Hindlimb muscle (tissue), 1 donor: ENCODE measurements at places on chromosomes 2 and 18.

- DNase-seq = no peak
Observed at GRCh38 chr2:179349670-179350303, 85.2 kb upstream of the SESTD1 start.

GRCh38 chr2:206112108-206112507 lies 26.1 kb upstream of the INO80D start:
- DNase-seq = no peak

DNA sequence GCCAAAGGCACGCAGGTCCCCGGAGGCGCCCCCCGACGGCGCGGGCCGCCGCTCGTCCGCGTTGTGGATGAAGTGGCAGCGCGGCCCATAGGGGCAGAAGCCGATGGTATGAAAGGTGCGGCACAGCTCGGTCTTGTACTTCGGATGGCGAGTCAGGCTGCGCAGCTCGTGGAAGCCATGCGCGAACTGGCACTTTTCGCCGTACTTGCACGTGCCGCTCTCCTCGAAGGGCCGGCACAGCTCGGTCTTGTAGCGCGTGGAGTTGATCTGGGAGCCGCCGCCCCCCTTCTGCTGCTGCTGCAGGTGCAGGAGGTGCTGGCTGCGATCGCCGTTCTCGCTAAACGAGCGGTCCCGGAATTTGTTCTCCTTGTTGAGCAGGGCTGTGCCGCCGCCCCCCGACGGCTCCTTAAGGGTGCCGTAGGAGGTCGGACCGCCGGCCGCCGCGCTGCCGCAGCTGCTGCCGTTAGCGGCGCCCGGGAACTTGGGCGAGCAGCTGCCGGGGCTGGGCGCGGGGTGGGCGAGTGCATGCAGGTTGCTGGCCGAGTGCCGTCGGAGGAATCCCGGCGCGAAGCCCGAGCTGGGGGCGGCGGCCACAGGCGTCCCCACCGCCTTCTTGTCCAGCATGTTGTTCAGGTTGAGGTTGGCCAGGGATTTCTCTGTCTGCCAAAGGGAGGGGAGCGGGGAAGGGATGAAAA lies 1.2 kb downstream of the ZFP36L2 start:
- peak; percentile 80 for DNase-seq

DNA sequence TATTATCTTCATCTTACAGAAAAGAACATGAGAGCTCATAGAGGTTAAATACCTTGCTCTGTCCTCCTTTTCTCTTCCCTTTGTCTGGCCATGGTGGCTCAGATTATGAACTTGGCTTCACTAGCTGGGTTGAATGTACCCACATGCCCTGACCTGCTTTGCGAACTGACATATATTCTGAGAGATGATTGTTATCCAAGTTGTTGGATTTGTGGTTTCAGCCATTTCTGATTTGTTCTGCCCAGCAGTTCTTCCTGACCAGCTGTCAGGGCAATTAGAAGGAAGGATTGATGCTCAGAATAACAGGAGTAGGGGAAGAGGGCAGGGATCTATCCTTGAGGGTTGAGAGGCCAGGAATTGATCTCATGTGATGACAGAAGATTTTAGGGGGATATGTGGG lies 236.8 kb upstream of the FAM98A start:
- DNase-seq = no peak

GRCh38 chr2:158154596-158154995 lies 52.9 kb downstream of the UPP2 start:
- DNase-seq = no peak

DNA sequence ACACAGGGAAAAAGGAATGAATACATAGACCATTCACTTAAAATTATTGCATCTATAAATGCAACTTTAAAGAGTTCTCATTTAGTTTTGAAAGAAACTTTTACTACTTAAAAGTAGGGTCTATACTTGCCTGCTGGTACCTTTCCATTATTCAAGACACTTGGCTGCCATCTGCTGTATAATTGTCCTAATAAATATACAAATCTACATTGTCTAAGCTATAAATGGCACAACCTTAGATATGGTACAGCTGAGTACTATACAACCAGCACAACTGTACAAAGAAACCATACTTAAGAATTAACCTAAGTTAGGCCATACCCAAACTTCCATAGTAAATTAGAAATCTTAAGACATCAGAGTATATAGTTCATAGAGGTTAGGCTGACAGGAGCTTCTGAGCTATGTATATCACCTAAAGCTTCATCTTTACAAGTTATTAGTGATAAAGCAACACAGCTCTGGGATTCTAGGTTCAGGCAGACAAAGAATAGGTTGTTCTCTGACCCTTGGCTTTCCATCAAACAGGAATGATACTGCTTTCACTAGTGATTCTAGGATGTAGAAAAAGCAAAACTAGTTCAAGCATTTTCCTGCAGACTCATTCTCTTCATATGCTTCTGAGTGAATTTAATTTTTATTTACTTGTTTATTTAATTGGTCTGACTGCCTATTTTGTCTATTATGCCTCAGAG lies 22.1 kb downstream of the EXOC6B start:
- no peak for DNase-seq

GRCh38 chr2:206920951-206921350 lies 18.4 kb upstream of the CPO start:
- no peak for DNase-seq

- no peak for DNase-seq
Observed at GRCh38 chr18:66461344-66461743, 142.5 kb downstream of the CDH19 start.

GRCh38 chr18:24616653-24617052 lies 156.2 kb downstream of the HRH4 start:
- DNase-seq = no peak

GRCh38 chr2:201452922-201453643 lies 1.5 kb downstream of the STRADB start:
- no peak for DNase-seq

- DNase-seq = no peak
Observed at GRCh38 chr2:62504657-62505056, 1.3 kb downstream of the TMEM17 start.

DNA sequence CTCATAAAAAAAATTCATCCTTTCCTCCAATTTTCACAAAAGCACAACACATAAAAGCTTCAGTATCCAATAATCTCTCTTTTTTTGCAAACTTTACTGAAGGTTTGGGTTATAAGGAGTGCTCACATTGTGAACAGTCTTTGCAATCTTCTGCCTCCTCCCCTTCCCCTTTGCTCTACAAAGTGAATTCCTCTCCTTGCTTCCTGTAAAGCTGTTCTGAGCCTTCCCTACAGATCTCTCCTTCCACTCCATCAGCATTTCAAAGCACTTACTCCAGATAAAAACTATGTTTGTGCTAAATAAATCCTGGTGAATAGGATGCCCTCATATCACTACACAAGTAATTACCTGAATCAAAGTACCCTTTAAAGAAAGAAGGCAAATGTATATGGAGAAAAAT lies 4.6 kb upstream of the PDK1 start:
- no peak for DNase-seq

DNA sequence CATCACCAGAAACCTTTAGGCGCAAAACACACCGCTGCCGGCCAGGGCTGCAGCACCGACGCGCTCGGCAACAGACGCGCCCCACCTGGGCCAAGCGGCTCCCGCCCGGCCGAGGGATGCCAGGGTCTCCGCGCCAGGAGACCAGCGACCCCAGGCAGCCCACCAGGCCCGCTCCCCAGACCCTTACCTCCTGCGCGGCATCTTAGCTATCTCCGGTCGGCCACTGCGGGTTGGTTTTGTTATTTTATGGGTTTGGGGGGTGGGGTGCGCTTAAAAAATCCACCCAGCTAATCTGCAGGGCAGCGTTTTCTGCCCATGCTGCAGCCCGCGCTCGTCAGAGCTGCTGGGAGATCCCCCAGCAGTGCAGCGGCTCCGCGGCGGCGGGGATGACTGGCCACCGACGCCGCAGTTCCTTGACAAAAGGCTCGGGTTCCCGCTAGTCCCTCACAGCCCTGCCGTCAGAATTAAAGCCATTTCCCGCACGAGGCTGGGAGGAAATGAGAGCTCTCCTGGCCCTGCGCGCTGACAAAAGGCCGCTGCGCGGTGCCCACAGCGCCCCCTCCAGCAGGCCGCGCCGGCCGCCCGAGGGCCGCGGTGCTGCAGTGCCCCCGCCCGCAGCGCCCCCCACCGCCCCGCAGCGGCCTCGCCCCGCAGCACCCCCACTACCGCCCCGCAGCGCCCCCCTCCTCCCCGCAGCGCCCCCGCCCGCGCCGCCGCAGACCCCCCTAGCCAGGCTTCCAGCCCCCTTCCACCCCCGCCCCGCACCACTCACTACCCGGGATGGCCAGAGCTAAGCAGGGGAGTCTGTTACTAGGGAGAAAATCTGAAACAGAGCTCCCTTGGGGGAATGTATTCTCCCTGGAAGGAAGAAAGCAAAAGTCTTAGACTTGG lies at the start of gene ADD2:
Gene ADD2, minus strand, starts transcription at position 502 of the 891 bp plus-strand sequence. CDS start 61,792 bp downstream, outside the sequence.
- DNase-seq = peak; percentile 49

GRCh38 chr2:179749210-179749609 lies 112.2 kb downstream of the ZNF385B start:
- DNase-seq = no peak

- peak; percentile 14 for DNase-seq
Observed at GRCh38 chr2:118490330-118490729, 357.1 kb downstream of the EN1 start.

- DNase-seq = no peak
Observed at GRCh38 chr2:178473931-178474330, 4.5 kb downstream of the FKBP7 start.

- peak; percentile 42 for DNase-seq
Observed at GRCh38 chr18:55794288-55795052, 206.5 kb upstream of the TCF4 start.

DNA sequence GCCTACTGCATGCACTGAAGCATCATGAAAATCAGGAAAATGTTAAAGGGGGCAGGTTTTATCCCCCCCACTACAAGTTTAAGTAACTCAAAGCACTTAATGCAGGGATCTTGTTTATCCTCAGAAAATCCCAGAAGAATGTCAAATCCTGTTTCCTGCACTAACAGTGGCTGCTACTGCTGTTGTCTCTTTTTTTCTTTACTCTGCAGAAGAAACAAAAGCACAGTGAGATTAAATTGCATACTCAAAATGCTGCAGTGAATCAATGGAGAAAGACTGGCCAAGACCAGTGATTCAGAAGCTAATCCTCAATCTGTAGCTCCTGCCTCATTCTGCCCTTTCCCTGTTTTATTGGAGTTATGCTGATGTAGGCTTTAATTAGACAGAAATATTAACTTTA lies 332.3 kb upstream of the FIGN start:
- DNase-seq = no peak

DNA sequence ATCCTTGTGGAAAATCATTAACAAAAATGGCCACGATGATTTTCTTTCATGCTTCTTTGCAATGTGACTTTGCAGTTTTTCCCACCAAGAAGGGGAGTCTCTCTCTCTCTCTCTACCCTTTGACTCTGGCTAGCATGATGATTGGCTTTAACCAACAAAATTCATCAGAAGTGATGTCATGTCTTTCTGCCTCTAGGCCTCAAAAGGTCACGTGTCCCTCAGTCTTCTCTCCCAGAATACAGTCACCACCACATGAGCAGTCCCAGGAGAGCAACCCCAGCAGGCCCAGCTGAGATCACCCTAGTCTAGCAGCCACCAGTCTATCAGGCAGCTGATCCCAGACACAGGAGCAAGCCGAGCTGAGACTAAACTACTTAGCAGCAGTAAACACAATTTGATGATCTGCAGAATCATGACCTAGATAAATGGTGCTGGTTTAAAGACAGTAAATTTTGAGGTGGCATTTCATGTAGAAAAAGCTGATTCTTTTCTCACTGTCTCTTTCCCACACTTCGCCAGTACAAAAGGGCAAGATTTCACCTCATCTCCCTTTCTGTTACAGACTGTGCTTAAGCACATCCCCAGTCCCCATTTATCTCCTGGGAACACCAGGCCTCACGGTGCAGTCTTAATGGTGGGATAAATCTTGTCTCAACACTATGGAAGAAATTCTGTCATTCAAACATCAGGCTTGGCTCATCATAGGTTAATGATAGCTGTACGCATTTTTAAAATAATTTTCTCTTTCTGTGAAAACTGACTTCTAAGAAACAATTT lies 132.7 kb downstream of the SCG2 start:
- no peak for DNase-seq

DNA sequence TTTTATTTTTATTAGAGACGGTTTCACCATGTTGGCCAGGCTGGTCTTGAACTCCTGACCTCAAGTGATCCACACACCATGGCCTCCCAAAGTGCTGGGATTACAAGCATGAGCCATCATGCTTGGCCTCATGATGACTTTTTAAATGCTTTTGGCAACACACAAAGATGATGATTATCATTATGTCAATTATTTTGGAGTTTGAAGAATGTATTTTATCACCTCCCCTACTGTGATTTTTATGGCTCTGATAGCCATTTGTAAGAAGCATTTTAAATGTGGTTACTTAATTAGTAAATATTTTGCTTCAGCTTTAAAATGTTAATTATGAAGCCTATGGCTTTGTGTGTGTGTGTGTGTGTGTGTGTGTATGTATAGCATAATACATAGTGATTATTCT lies 45.1 kb upstream of the RAB27B start:
- DNase-seq = no peak

GRCh38 chr2:148666555-148666954 lies 22.0 kb downstream of the EPC2 start:
- no peak for DNase-seq

- DNase-seq = no peak
Observed at GRCh38 chr2:144660518-144661316, 140.8 kb upstream of the ZEB2 start.

- no peak for DNase-seq
Observed at GRCh38 chr18:79199691-79200374, 130.6 kb downstream of the ATP9B start.

GRCh38 chr2:48264627-48265026 lies 265.3 kb upstream of the STON1 start:
- DNase-seq = no peak

GRCh38 chr2:221204699-221205098 lies 367.4 kb downstream of the EPHA4 start:
- no peak for DNase-seq

DNA sequence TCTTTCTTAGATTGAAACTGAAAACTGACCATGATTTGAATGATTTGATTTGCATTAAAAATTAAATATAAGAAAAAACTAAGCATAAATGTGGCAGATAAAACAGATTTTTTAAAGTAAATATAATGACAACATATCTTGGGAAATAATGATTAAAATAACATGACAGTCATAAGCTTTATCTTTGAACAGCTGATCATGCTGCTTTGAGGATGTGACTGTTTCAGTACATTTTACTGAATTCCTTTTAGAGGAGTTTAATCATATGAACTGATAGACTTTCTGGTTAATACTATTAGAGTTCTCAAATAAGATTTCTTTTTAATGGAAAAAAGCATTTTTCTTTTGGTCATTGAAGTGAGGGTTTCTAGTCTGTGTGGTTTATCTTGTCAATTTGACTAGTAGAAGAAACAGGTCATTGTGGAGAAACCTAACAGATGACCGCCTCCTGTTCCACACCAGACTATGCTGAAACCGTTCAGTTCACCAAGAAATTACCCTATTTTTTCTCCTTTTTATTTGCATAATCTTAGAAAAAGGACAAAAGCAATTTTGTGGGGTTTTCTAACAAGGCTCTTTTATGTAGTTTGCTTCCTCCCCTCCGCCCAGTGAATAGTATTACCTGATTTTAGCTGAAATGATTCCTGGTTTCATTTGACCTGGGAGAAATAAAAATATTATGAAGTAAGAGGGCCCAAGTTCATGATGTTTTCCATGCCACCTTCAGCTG lies 262.1 kb downstream of the PTGR3 start:
- no peak for DNase-seq
